NCI-H2227 treated with DMSO at 0.1 percent for 48 hours (cell line): ENCODE measurements at places on chromosomes 6 and 20.

DNA sequence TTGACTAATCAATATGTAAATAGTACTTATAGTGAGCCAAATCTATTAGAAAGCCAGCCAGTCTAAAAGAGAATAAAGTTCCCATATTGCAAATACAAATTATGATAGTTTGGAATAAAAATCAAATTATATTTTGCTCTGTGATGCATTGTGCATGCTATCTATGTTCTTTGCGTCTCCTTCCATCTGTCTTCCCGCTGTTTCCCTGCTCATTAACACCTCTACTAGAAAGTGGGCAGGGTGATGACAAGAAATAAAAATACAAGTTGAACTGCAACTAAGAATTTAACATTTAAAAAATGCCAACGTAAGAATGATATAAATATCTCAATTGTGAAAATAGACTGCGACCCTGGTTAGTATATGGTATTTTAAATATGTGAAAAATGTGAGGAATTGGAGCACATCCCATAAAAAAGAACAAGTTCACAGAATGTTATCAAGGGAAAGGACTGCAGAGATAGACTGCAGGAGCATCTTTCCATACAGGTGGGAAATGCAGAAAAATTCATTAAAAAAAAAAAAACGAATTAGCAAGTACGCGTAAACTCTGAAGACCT, 157.6 kb upstream of the PDE7B start:
- DNase-seq, result no peak

DNA sequence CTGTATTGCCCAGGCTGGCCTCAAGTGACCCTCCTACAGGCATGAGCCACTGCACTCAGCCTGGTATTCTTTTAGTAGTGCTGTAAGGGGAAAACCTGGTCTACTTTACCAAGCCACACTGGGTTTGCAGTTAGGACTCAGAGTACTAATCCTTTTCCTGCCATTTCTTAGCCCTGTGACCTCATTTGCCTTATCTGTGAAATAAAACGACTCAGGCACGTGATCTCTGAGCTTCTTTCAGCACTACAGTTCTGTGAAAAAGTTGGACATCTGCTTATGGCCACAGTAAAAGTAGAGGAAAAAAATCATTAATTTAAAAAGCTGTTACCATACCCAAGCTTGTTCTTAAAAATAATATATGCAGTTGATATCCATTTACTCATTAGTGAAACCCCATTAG, 1007.5 kb downstream of the KIF16B start:
- DNase-seq, result no peak

- DNase-seq, result no peak
Observed at GRCh38 chr6:131594074-131594473, 21.0 kb downstream of the ARG1 start.

GRCh38 chr20:36644706-36645095, 1.3 kb downstream of the SLA2 start:
- no peak for DNase-seq

- no peak for DNase-seq
Observed at GRCh38 chr20:55456316-55456940, 548.9 kb downstream of the CBLN4 start.

DNA sequence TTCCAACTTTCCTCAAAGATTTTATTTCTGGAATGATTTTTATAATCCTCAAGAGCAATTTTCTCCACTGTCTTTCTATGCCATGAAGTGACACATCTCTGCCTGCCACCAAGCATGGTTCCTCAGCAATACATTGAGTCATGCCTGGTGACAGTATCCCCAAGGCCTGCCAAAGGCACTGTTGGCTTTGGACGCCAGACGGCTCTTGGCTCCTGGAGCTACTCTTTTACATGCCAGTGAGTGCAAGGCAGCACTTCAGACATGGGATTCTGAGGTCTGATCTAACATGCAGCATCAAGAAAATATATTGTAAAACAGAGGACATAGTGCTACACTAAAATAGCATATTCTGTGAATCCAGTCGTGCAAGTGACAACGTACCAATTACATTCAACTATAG, 20.1 kb upstream of the PLEKHG1 start:
- no peak for DNase-seq

DNA sequence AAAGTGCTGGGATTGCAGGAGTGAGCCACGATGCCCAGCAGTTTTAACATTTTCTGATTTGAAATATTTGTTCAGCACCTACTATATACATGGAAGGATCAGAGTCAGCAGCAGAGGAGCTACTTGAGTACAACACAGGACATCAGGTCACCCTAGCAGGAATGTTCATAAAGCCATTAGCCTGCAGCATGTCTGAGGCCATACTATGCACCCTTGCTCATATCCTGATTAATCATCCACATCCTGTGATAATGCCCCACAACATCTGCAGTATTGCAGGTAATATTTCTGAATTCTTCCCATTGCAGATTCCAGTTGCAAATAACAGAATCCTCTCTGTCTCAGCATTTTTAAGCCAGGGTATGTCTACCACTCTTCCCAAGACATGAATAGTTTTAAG, 171.0 kb upstream of the PRND start:
- no peak for DNase-seq

GRCh38 chr6:158056355-158056754, 74.7 kb downstream of the SYNJ2 start:
- DNase-seq, result no peak

GRCh38 chr6:56024931-56025330, 149.5 kb upstream of the BMP5 start:
- no peak for DNase-seq

- DNase-seq, result no peak
Observed at GRCh38 chr6:139433631-139434419, 59.4 kb upstream of the CITED2 start.

GRCh38 chr6:159754959-159755914, 6.6 kb upstream of the ACAT2 start:
- no peak for DNase-seq

DNA sequence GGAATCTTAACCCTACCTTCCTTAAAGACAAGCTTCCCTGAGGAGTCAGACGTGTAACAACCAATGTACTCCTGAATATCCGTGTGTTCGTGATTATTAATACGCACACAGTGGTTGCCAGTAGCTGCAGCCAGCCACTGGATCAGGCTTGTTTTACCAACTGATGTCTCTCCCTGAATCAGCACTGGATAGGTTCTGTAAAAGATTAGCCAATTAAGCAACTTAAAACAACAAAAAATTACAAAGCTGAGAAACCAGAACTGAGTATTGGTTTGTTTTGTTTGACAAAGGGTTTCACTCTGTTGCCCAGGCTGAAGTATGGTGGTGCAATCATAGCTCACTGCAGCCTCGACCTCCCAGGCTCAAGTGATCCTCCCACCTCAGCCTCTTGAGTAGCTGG, 69.3 kb downstream of the MDN1 start:
- no peak for DNase-seq

DNA sequence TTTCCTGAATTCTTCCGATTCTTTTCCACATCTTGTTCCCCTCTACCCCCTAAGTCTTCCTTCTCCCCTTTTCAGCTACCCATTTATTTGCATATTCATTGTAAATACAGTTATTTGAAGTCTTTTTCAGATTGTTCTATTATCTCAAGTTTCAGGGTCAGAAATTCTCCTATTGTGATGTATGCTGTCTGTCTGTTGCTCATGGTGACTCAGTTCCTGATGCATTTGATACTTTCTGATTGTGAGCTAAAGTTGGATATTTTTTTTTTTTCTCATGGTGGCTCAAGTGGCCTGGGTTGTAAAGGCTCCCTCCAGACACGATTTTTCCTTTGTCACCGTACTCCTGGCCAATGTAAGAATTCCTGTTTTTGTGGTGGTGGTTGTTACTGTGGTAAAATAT, 4.9 kb upstream of the PI16 start:
- DNase-seq, result no peak

GRCh38 chr20:33443006-33443511, 504 bp downstream of the SNTA1 start:
- no peak for DNase-seq

GRCh38 chr20:13029687-13030375, 21.1 kb downstream of the SPTLC3 start:
- no peak for DNase-seq

GRCh38 chr20:1926237-1926636, 31.0 kb downstream of the SIRPA start:
- DNase-seq, result no peak

- DNase-seq, result no peak
Observed at GRCh38 chr20:45404438-45404837, 3.7 kb upstream of the DBNDD2 start.

DNA sequence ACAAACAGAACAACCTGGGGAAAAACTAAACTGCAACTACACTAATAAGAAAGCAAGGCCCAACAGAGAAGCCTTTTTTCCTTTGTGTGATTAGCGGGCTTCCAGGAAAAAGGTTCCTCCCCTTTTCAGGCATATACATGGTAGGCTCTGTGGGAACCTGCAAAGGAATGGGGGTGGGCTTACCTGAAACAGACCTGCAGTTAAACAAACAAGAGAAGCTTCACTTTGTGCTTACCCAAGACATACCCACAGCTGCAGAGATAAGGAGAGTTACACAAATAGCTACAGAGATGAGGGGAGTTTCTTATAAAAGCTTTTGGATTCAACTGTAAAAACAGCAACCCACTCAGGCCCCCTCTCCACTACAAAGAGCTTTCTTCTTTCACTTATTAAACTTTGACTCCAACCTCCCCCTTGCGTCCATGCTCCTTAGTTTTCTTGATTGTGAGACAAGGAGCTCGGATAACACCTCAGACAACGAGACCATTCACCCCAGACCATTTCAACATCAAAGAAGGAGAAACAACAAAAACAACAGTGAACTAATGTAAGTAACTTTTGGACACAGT, 30.9 kb downstream of the RNF146 start:
- DNase-seq, result no peak
